Bronchus fibroblast of lung (primary cell): ENCODE measurements at places on chromosomes 1 and 21. TPM values are rescaled to one million over a fixed set of nuclear protein-coding genes. Genes with fewer than 3 reads are reported as not detected.

The NBPF6 gene
- not detected in 2 replicates for total RNA-seq

The CAMSAP2 gene
- 6.8 and 8.6 TPM in 2 replicates for total RNA-seq

The FAAH gene
- total RNA-seq, result 1.0 TPM in 2 replicates

The PGLYRP4 gene
- total RNA-seq, result not detected in 2 replicates

The CFHR4 gene
- total RNA-seq, result not detected in 2 replicates

The PTAFR gene
- total RNA-seq, result under 0.01 and 0.34 TPM in 2 replicates

The HAPLN2 gene
- total RNA-seq, result not detected in 2 replicates

The DTL gene
- total RNA-seq, result 20.8 and 23.8 TPM in 2 replicates

The KIAA1614 gene
- total RNA-seq, result 5.7 and 9.2 TPM in 2 replicates

The DCST2 gene
- total RNA-seq, result under 0.01 and 0.17 TPM in 2 replicates

The KRTAP22-1 gene
- not detected in 2 replicates for total RNA-seq

The OLIG2 gene
- not detected in 2 replicates for total RNA-seq

The OPTC gene
- total RNA-seq, result not detected in 2 replicates

The DNAI4 gene
- 1.6 and 2.4 TPM in 2 replicates for total RNA-seq

The ST6GALNAC3 gene
- 1.5 and 3.6 TPM in 2 replicates for total RNA-seq

The HES3 gene
- total RNA-seq, result not detected in 2 replicates

The BEST4 gene
- 0.67 TPM in 1 of 2 replicates, not detected in the other for total RNA-seq

The CD1B gene
- not detected in 2 replicates for total RNA-seq

The SH3BP5L gene
- 17.5 and 21.7 TPM in 2 replicates for total RNA-seq

The COL11A1 gene
- total RNA-seq, result 7.9 and 8.8 TPM in 2 replicates

The IL12RB2 gene
- total RNA-seq, result under 0.01 TPM in 1 of 2 replicates, not detected in the other

The OR2M3 gene
- total RNA-seq, result not detected in 2 replicates

The SLC1A7 gene
- total RNA-seq, result not detected in 2 replicates

The KRTAP12-2 gene
- not detected in 2 replicates for total RNA-seq

The CLCNKA gene
- not detected in 2 replicates for total RNA-seq

The RPTN gene
- total RNA-seq, result not detected in 2 replicates

The CLCA4 gene
- not detected in 2 replicates for total RNA-seq

The TTC39A gene
- 0.30 TPM in 1 of 2 replicates, not detected in the other for total RNA-seq

The CA6 gene
- total RNA-seq, result not detected in 2 replicates

The BRDT gene
- not detected in 2 replicates for total RNA-seq

The OR14K1 gene
- not detected in 2 replicates for total RNA-seq

The HTR1D gene
- total RNA-seq, result not detected in 2 replicates

The ARHGEF11 gene
- 12.6 and 14.6 TPM in 2 replicates for total RNA-seq

The PRMT2 gene
- 80.9 and 87.3 TPM in 2 replicates for total RNA-seq

The CD2 gene
- total RNA-seq, result not detected in 2 replicates

The RBBP5 gene
- total RNA-seq, result 9.5 and 11.6 TPM in 2 replicates

The A3GALT2 gene
- total RNA-seq, result not detected in 2 replicates

The NID1 gene
- 68.3 and 69.0 TPM in 2 replicates for total RNA-seq

The FAM163A gene
- not detected in 2 replicates for total RNA-seq

The NECTIN4 gene
- total RNA-seq, result 0.17 TPM in 1 of 2 replicates, not detected in the other

The RERE gene
- total RNA-seq, result 14.6 and 21.4 TPM in 2 replicates

The MROH9 gene
- total RNA-seq, result under 0.01 TPM in 1 of 2 replicates, not detected in the other

The OXCT2 gene
- total RNA-seq, result 1.5 and 1.6 TPM in 2 replicates

The THRAP3 gene
- total RNA-seq, result 83.1 and 103 TPM in 2 replicates

The KCNE2 gene
- not detected in 2 replicates for total RNA-seq

The CCDC17 gene
- total RNA-seq, result under 0.01 and 0.15 TPM in 2 replicates

The KCNK2 gene
- 4.4 and 4.8 TPM in 2 replicates for total RNA-seq

The SPRR2E gene
- not detected in 2 replicates for total RNA-seq

The ACTN2 gene
- total RNA-seq, result not detected in 2 replicates

The HSF2BP gene
- 0.34 and 0.45 TPM in 2 replicates for total RNA-seq

The DDR2 gene
- 80.9 and 83.7 TPM in 2 replicates for total RNA-seq

The RTCA gene
- 22.9 and 24.7 TPM in 2 replicates for total RNA-seq

The CD244 gene
- total RNA-seq, result not detected in 2 replicates

The SMIM1 gene
- total RNA-seq, result 5.6 and 10.9 TPM in 2 replicates

The MYOG gene
- under 0.01 TPM in 1 of 2 replicates, not detected in the other for total RNA-seq

The DENND2D gene
- 0.84 and 2.1 TPM in 2 replicates for total RNA-seq

The HRNR gene
- total RNA-seq, result not detected in 2 replicates
